ENCODE measurements at places on chromosomes 4 and X. TPM values are rescaled to one million over a fixed set of nuclear protein-coding genes. Genes with fewer than 3 reads are reported as not detected.
A peak's percentile ranks its signal among the peaks of the same experiment; 100 is the strongest.

USP38 gene
- total RNA-seq: 18.4 TPM

- H3K36me3 ChIP-seq: no peaks in the 10 kb centered on the region
- no peaks in the 10 kb centered on the region for H3K27me3 ChIP-seq
- no peak for DNase-seq
- no peaks in the 10 kb centered on the region for H3K4me1 ChIP-seq
Measured at GRCh38 chrX:49846522-49846921, 17.4 kb downstream of the PAGE4 start.

BCLAF3 gene
- total RNA-seq: 4.4 TPM

CABS1 gene
- not detected for total RNA-seq

GRCh38 chr4:73740353-73740778 lies at the start of gene CXCL8:
Gene CXCL8, plus strand, starts transcription at chr4:73740569. Its CDS starts 90 bp downstream, at chr4:73740659.
- H3K27me3 ChIP-seq: no peaks in the 10 kb centered on the region
- H3K4me1 ChIP-seq: no peaks in the 10 kb centered on the region
- DNase-seq: no peak
- no peaks in the 10 kb centered on the region for H3K36me3 ChIP-seq
- no peak within 1 kb of the TSS for H3K27ac ChIP-seq

RTL5 gene
- total RNA-seq: 0.38 TPM

GRCh38 chrX:106611679-106612392 lies at the start of gene RADX:
Gene RADX, plus strand, starts transcription at chrX:106611978. Its CDS starts 103 bp downstream, at chrX:106612081.
- peak; percentile 46 for DNase-seq
- no peaks in the 10 kb centered on the region for H3K4me1 ChIP-seq
- no peaks in the 10 kb centered on the region for H3K36me3 ChIP-seq

GRCh38 chr4:38591617-38592337 lies 72.2 kb upstream of the KLF3 start:
- DNase-seq: no peak
- no peaks in the 10 kb centered on the region for H3K4me1 ChIP-seq
- H3K27ac ChIP-seq: no peak overlapping the region
- no peak overlapping the region for H3K4me3 ChIP-seq

PPP4R3C gene
- total RNA-seq: not detected

RPS6KA6 gene
- total RNA-seq: 2.1 TPM

DNA sequence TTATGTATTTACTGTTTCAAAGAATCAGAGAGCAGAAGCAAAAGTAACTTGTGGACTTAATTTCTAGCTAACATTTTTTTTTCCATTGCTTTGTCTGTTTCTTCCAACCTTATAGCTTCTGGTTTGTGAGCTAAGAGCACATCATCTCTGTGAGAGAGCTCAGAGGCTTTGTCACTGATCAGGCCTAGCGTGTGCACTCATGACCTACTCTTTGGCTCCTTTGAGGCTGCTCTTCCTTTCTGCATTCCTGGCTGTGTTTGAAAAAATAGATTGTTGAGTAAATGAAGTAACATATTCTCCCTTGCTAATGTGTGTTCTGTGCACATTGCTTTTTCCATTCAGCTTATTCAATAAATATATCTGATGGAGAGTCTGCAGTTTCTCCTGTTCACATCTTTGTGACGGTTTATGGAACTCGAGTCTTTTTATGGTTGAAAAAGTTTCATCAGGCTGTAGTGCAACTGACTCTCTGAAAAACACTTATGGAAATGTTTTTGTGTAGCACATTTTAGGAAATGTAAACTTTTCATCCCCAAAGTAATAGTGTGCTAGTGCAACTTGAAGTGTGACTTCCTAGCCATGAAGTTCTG lies 133.0 kb downstream of the RAPGEF2 start:
- no peak for DNase-seq
- no peak overlapping the region for H3K27ac ChIP-seq
- H3K36me3 ChIP-seq: no peaks in the 10 kb centered on the region
- H3K4me3 ChIP-seq: no peak overlapping the region
- H3K4me1 ChIP-seq: no peaks in the 10 kb centered on the region
- no peaks in the 10 kb centered on the region for H3K27me3 ChIP-seq

NLGN4X gene
- 20.0 TPM for total RNA-seq

- DNase-seq: no peak
- no peak within 1 kb of the TSS for H3K27ac ChIP-seq
- peaks cover 31% of the 10 kb centered on the region for H3K27me3 ChIP-seq
- no peaks in the 10 kb centered on the region for H3K36me3 ChIP-seq
- no peaks in the 10 kb centered on the region for H3K4me1 ChIP-seq
Measured at GRCh38 chr4:21948347-21949072, at the start of gene KCNIP4. Gene KCNIP4, minus strand, starts transcription at chr4:21948772.

DCAF12L2 gene
- total RNA-seq: 0.42 TPM

ZCCHC13 gene
- total RNA-seq: not detected

- no peaks in the 10 kb centered on the region for H3K4me1 ChIP-seq
- no peak for DNase-seq
- no peaks in the 10 kb centered on the region for H3K36me3 ChIP-seq
- no peak overlapping the region for H3K4me3 ChIP-seq
- no peaks in the 10 kb centered on the region for H3K27me3 ChIP-seq
Measured at GRCh38 chr4:12221031-12221430, 792.3 kb upstream of the HS3ST1 start.

- DNase-seq: no peak
- H3K27ac ChIP-seq: no peak overlapping the region
- no peak overlapping the region for H3K4me3 ChIP-seq
- no peaks in the 10 kb centered on the region for H3K27me3 ChIP-seq
- H3K4me1 ChIP-seq: no peaks in the 10 kb centered on the region
Measured at GRCh38 chr4:86446996-86447395, 87.1 kb upstream of the MAPK10 start.

GRCh38 chrX:46234775-46235174 lies 310.4 kb downstream of the ZNF674 start:
- DNase-seq: no peak
- no peaks in the 10 kb centered on the region for H3K36me3 ChIP-seq
- no peak overlapping the region for H3K4me3 ChIP-seq
- H3K27me3 ChIP-seq: no peaks in the 10 kb centered on the region

ART3 gene
- total RNA-seq: 0.61 TPM

SYNPO2 gene
- 15.8 TPM for total RNA-seq

DNA sequence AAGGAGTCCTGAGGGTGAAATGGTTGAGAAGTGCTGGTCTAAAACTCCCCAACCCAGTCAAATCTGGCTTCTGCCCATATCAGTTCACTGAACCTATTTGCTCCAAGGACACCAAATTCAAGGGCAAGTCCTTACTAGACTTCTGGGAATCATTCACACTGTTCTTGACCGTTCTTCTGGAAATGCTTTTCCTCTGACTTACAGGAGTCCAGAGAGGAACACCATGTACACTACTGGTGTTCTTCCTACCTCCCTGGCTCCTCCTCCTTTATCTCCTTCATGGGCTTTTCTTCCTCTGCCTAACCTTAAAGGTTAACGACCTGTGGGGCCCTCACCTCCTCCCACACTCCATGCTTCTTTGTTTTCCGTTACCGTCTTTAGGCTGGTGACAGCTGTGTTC lies 281.3 kb downstream of the FRMPD4 start:
- no peaks in the 10 kb centered on the region for H3K36me3 ChIP-seq
- no peak overlapping the region for H3K27ac ChIP-seq
- no peaks in the 10 kb centered on the region for H3K4me1 ChIP-seq

DNA sequence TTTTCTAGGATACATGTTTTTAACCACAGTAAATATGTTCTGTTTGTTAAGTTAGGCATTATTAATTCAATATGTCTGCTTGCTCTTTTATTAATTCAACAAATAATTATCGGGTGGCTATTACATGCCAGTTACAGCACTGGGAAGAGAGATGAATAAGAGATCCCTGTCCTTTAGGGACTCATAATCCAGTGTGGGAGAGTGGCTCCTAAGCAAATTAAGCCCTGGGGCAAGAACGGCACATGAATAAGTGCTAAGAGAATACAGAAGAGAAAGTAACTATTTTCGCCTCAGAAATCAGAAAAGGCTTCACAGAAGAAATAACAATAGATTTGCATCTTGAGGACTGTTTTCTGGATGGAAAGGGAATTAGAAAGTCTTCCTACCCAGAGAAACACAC lies 236.7 kb downstream of the NR3C2 start:
- no peaks in the 10 kb centered on the region for H3K27me3 ChIP-seq
- no peaks in the 10 kb centered on the region for H3K4me1 ChIP-seq
- H3K4me3 ChIP-seq: no peak overlapping the region
- no peak for DNase-seq
- no peak overlapping the region for H3K27ac ChIP-seq

DNA sequence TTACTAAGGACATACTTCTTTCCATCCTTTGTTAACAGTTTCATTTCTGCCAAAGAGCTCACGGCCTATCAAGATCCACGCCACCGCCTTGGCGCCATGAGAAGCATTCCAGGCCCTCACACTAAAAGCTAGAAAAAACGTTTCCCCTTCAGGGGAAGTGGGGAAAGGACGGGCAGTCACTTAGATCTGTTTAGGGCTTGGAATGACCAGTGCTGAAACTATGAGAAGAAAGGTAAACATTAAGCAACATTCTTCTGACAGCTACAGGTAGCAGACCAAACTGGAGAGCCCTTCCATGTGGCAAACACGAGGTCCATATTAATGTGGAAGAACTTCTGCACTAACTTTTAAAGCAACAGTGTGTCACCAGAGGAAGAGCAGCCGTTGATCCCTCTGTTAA lies 146.7 kb downstream of the SH3KBP1 start:
- no peak overlapping the region for H3K4me3 ChIP-seq
- peaks cover 19% of the 10 kb centered on the region for H3K36me3 ChIP-seq
- no peak for DNase-seq
- no peak overlapping the region for H3K27ac ChIP-seq
- H3K27me3 ChIP-seq: no peaks in the 10 kb centered on the region

QRFPR gene
- 0.24 TPM for total RNA-seq

ADH6 gene
- total RNA-seq: 0.09 TPM

- no peak overlapping the region for H3K27ac ChIP-seq
- H3K4me3 ChIP-seq: no peak overlapping the region
- no peaks in the 10 kb centered on the region for H3K36me3 ChIP-seq
- H3K27me3 ChIP-seq: no peaks in the 10 kb centered on the region
- no peaks in the 10 kb centered on the region for H3K4me1 ChIP-seq
Measured at GRCh38 chr4:114257501-114257900, 278.1 kb upstream of the ARSJ start.

- peaks cover 30% of the 10 kb centered on the region for H3K27me3 ChIP-seq
- no peak overlapping the region for H3K27ac ChIP-seq
- DNase-seq: no peak
- H3K36me3 ChIP-seq: no peaks in the 10 kb centered on the region
- H3K4me1 ChIP-seq: no peaks in the 10 kb centered on the region
Measured at GRCh38 chr4:171817026-171817425, 3.8 kb downstream of the GALNTL6 start.

ALPK1 gene
- total RNA-seq: 14.5 TPM

DNA sequence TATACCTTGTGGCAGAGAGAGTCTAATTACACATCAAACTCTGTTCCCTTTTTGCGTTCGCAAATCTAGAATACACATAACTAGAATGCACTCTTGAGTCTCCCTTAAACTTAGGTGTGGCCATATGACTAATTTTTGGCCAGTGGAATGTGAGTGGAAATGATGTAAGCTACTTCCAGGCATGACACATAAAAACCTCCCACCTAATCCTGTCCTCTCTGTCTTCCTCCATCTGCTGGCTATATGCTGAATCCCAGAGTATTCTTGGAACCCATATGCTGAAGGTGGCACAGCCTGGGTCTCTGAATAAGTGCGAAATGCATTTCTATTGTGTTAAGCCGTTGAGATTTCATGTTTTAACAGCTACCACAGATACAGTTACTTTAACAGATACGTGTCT lies 269.9 kb upstream of the NRK start:
- no peaks in the 10 kb centered on the region for H3K4me1 ChIP-seq
- no peak overlapping the region for H3K27ac ChIP-seq
- H3K4me3 ChIP-seq: no peak overlapping the region

- H3K4me3 ChIP-seq: no peak overlapping the region
- no peaks in the 10 kb centered on the region for H3K4me1 ChIP-seq
- DNase-seq: no peak
- H3K27ac ChIP-seq: no peak overlapping the region
Measured at GRCh38 chrX:10728806-10729389, 108.5 kb upstream of the MID1 start.

PDCL2 gene
- total RNA-seq: not detected

JAKMIP1 gene
- total RNA-seq: 0.19 TPM

ARSJ gene
- total RNA-seq: 3.1 TPM

GRCh38 chr4:140704392-140704960 lies 51.7 kb downstream of the TBC1D9 start:
- H3K4me3 ChIP-seq: no peak overlapping the region
- DNase-seq: no peak
- H3K27me3 ChIP-seq: no peaks in the 10 kb centered on the region
- H3K4me1 ChIP-seq: no peaks in the 10 kb centered on the region

DNA sequence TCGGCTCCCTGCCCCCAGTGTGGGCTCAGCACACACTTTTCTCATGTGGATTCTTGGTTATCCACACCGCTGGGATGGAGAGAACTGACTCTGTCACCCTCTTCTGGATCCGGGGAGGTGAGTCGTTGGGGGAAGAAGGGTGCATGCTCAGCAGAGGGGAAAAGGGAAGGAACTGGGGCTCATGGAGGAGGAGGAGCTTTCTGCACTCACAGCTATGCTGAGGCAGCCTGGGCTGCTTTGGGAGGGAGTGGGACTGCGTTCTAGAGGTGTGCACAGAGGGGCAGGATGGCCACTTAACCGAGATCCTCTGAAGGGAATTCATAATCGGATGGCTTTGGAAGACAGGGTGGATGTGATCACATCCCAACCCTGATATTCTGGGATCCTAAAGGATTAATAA lies 51.6 kb downstream of the RTL5 start:
- no peaks in the 10 kb centered on the region for H3K36me3 ChIP-seq
- H3K4me3 ChIP-seq: no peak overlapping the region
- peaks cover 4% of the 10 kb centered on the region for H3K27me3 ChIP-seq
- no peak for DNase-seq

DNA sequence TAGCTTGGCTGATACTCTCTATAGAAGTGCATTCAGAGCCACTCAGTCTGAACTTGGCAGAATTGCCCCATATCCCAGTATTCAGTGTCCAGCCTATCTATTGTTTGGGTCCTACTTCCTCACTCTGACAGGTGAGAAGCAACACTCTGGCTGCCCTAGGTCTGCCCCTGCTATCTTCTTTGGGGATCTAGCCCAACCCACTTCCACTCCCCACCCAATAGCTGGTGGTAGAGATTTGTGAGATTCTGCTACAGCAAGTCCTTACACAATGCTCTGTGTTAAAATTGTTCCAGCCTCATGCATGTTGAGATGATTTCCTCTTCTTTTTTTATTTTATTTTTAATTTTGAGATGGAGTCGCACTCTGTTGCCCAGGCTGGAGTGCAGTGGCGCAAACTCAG lies 67.6 kb downstream of the TRIM2 start:
- H3K27ac ChIP-seq: no peak overlapping the region
- no peaks in the 10 kb centered on the region for H3K36me3 ChIP-seq
- H3K4me3 ChIP-seq: no peak overlapping the region
- no peak for DNase-seq
- no peaks in the 10 kb centered on the region for H3K27me3 ChIP-seq

- no peaks in the 10 kb centered on the region for H3K27me3 ChIP-seq
- H3K4me1 ChIP-seq: no peaks in the 10 kb centered on the region
- no peak overlapping the region for H3K4me3 ChIP-seq
Measured at GRCh38 chr4:72663828-72664227, 94.8 kb upstream of the ADAMTS3 start.

CCDC149 gene
- total RNA-seq: 1.5 TPM

- H3K27me3 ChIP-seq: no peaks in the 10 kb centered on the region
- H3K36me3 ChIP-seq: no peaks in the 10 kb centered on the region
- H3K27ac ChIP-seq: peak overlapping the region; percentile 52
- DNase-seq: no peak
- H3K4me1 ChIP-seq: no peaks in the 10 kb centered on the region
Measured at GRCh38 chr4:38365748-38366310, 298.2 kb upstream of the KLF3 start.

RASL11B gene
- total RNA-seq: 0.52 TPM

MXD4 gene
- total RNA-seq: 47.5 TPM

TMEM154 gene
- total RNA-seq: 5.5 TPM

All from thymus (tissue), 14 donors.